ENCODE measurements at places on chromosomes 6 and 20.

GRCh38 chr6:166784691-166785090 lies 157.6 kb upstream of the RPS6KA2 start:
- DNase-seq = no peak

- no peak for DNase-seq
Measured at GRCh38 chr20:13336308-13337089, 115.4 kb downstream of the ISM1 start.

DNA sequence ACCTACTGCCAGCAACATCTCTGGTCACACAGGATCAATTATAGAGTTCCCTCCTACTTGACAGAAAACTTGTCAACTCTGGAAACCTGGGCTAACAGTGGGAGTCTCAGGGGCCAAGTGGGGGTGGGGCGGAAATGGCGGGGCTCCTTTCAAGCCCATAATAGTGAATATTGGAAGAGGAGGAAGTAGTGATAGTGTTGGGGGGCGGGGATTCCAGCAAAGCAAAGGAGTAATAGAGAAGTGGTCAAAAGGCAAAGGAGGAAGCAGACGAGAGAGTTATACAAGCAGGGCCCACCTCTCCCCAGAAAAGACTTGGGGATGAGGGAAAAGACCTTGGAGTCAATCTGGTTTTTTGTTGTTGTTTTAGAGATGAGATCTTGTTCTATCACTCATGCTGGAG lies 2.1 kb downstream of the DEF6 start:
- no peak for DNase-seq

DNA sequence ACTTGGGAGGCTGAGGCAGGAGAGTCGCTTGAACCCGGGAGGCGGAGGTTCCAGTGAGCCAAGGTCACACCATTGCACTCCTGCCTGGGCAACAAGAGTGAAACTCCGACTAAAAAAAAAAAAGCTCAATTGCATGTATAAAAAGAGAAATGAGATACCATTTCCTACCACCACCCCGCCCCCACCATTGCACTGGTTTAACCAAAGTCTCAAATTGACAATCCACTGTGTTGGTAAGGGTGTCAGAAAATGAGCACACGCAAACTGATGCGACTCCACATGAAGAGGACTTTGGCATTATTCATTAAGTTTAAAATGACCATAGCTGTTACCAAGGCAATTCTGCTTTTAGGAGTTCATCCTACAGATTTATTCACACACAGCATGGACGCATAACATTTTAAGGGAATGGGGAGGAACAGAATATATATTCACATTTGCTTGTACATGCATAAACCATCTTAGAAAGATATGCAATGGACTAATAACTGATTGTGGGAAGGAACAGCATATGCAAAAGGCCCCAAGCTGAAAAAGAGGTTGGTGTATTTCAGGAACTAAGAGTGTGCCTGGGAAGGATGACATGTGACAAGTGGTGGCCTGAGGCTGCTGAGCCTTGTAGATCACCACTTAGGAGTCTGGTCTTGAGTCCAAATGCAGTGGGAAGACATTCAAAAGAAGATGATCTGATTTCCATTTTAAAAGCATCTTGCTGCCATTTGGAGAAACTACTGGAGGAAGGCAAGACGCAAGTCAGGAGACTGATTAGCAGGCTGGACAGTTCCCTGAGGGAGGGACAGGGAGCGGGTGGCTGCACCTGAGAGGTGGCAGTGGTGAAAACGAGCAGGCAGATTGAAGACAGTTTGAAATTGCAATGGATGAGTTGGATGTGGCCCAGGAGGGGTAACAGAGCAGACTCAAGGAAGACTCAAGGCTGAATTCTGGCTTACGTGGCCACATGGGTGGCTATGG lies 37.2 kb upstream of the PTPN1 start:
- no peak for DNase-seq

DNA sequence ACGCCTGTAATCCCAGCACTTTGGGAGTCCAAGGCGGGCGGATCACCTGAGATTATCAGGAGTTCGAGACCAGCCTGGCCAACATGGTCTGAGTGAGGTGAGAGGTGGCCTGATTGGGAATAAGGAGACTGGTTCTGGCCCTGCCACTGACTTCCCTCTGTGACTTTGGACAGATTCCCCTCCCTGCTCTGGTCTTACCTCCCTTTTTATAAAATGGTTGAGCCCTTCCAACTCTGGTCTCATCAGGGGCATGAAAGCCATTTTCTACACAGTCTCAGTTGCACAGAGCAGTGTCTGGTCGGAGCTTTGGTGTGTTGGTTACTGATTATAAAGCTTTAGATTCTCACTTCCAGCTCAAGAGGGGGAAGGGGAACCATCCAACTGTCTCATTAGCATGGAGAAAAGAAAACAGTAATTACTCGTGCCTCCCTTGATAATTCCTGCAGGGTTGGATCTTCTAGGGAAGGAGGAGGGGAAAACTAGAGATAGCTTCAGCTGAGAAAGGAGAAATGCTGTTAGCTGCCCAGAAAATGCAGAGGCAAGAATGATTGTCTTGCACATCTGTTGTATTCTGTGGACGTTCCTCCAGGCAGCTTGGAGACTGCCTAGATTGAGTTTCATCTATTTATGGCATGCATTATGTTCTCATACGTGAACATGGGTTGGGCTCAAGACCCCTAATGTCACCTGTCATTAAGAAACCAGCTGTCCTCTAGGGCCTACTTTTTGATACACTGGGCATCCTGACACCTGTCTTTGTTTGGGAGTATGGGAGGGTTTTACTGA lies 30.4 kb downstream of the RALY start:
- no peak for DNase-seq

DNA sequence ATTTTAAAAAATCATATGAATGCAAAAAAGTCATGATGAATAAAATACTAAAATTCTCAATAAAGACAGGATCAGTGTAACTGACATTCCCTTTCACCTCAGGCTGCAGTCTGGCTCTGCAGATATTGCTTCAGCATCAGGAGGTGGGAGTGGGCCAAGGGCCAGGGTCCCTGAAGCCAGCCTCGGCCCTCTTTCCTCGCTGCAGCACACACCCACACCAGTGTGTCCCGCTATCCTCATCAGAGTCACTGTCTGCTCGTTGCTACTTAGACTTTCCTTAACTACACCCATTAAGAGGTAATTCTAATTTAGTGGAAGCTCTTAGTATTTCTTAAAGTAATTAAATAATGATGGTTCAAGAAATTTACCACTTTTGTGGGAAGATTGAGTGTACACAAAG lies 298.2 kb downstream of the UBE3D start:
- DNase-seq = no peak

GRCh38 chr6:139278190-139278589 lies 13.6 kb downstream of the TXLNB start:
- DNase-seq = no peak

DNA sequence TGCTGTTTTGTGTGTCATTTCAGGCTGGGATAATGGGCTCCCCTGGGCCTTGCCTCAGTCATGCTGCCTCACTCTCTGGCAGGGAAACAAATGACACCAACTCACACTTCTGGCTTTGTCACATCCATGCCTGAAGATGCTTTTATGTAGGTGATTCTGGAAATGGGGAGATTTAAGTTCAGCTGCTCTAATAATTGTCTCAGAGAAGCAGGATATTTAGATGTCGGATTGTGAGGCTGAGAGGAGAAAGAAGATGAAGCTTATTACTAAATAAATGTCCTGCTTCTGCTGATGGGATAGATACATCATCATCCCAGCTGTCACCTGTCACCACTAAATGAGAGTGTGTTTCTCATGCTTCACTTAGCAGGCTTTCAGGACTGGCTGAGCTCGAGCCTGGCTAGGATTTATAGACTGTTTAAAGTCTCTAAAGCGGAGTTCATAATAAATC lies 480.2 kb upstream of the SPTLC3 start:
- DNase-seq = no peak

- DNase-seq = no peak
Measured at GRCh38 chr6:30818391-30818841, 65.9 kb upstream of the DDR1 start.

GRCh38 chr6:165662749-165663376 lies at the start of gene PDE10A:
Gene PDE10A (minus strand): TSS chr6:165663241. CDS start chr6:165662811, 430 bp downstream.
- DNase-seq = no peak

DNA sequence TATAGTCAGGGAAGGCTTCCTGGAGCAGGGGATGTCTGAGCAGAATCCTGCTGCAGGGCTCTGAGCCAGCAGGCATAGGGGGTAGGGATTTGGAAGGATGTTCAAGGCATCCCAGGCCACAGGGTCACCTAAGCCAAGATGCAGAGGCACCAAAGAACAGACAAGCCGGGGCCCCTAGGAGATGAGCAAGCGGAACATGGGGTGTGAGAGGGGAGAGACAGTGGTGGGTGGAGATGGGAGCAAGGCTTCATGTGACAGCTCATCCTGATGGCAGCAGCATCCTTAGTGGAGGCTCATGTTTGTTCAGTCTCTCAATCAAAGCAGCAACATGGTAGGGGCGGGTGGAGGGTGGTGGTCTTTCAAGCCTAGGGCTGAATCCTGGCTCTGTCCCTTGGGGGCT lies 29.8 kb upstream of the TCP11 start:
- DNase-seq = no peak

GRCh38 chr6:137254966-137255365 lies 35.8 kb upstream of the IFNGR1 start:
- no peak for DNase-seq

DNA sequence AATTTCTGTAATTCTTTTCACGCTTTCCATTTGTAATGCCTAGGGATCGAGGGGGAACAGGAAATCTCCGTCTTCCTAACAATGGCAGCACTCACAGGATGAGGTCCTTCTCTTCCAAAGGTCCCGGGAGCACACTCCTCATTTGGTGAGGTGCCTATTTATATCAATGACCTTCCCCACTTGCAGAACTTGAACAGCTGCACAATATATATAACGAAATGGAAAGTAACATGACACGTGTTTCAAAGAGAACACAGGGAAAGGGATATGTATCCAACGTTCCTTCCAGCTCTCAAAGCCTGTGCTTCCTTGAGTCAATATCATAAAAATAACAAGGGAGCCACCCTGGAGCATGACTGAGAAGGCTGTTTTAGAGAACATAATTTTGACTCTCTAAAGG lies 78.6 kb upstream of the RBM24 start:
- DNase-seq = no peak

- no peak for DNase-seq
Measured at GRCh38 chr6:112760831-112761230, 413.7 kb downstream of the RFPL4B start.

DNA sequence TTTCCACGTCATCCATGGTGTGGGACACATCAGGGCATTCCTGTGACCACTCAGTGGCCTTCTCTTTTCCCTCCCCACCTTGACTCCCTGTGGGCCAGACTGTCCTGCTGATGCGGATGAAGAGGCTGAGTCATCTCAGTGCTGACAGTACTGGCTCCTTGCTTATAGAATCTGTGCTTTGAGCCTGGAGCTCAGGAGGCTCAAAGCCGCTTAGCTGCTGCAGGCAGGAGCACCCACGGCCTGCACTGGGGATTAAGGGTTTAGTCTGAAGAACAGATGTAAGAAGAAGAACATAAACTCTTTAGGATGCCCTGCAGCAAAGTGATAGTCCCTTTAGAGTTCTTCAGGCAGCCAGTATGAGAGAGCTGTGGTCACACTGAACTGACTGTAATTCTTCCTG lies 642.0 kb upstream of the CHD6 start:
- no peak for DNase-seq

- no peak for DNase-seq
Measured at GRCh38 chr6:161961796-161962195, 687.9 kb upstream of the AGPAT4 start.

DNA sequence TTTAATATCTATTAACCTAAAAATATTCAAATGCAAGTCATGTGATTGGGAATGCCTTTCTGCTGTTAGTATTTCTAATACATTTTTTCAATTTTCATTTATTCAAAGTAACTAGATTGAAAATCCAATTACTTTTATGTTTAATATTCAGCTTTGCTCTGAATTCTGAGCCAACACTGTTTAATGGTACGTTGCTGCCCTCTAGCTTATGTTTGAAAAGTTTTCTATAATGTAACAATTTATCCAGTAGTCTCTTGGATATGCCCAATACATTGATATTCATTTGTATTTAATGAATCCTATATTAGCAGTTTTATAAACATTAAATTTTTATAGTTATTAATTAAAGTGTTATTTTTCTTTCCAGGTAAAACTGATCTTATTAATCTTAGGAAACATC lies 47.4 kb downstream of the LGSN start:
- DNase-seq = no peak

- no peak for DNase-seq
Measured at GRCh38 chr20:8036771-8037170, 17.2 kb upstream of the TMX4 start.

- no peak for DNase-seq
Measured at GRCh38 chr6:18748314-18748713, 361.2 kb downstream of the RNF144B start.

- DNase-seq = no peak
Measured at GRCh38 chr6:119384444-119384843, 34.9 kb upstream of the MAN1A1 start.

GRCh38 chr20:25623225-25623735 lies 534 bp downstream of the NANP start:
- peak; percentile 22 for DNase-seq

DNA sequence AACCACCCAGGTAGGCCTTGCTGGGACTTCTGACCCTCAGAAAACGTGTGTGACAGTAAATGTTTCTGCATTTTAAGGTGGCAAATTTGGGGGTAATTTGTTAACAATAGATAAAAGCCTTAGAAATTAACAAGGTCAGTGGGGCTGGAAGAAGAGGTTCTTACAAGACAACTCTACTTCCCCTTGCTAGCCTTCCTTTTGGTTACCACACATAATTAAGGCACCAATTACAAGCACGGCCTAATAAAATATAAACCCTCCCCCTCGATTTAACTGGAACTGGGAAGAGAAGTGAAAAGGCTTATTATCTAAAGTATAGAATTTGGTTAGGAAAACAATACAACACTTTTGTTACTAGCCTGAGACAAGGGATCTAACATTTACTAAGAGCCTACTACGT lies 38.8 kb downstream of the ELOVL5 start:
- no peak for DNase-seq

DNA sequence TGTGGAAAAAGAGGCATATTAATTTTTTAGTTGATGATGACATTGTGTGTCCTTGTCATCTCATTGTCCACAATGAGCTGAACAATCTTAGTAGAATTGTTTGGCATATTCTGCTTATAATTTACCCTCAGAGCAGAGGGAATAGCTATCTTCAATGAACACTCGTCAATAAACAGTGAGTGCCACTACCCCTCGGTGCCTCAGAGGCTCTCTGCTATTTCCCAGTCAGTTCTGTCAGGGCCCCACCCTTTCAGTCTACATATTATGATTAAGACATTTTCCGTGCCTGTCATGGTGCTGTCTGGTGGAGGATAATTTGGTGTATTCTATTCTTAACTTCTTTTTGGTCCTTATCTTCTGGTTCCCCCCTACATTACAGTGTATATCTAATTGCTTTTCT lies 31.2 kb downstream of the NUS1 start:
- no peak for DNase-seq

DNA sequence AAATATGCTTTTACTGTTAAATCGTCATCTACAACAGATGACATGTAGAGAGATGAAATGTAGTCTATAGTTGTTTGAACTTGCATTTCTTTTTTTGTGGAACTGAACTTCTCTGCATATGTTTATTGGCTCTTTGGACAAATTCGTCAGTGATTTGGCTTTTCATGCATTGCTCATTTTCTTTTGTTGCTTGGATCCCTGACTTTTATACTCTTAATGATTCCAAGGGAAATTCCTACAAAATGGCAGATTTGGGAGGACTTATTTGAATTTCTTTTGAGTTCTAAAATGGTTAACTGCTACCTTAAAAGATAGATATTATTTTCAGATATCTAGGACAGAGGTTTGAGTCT lies 65.4 kb downstream of the UTRN start:
- no peak for DNase-seq

GRCh38 chr6:16624636-16625290 lies 136.5 kb downstream of the ATXN1 start:
- no peak for DNase-seq

- no peak for DNase-seq
Measured at GRCh38 chr6:107989166-107990094, 31.4 kb upstream of the SEC63 start.
